ENCODE measurements at places on chromosomes 2 and 18.

DNA sequence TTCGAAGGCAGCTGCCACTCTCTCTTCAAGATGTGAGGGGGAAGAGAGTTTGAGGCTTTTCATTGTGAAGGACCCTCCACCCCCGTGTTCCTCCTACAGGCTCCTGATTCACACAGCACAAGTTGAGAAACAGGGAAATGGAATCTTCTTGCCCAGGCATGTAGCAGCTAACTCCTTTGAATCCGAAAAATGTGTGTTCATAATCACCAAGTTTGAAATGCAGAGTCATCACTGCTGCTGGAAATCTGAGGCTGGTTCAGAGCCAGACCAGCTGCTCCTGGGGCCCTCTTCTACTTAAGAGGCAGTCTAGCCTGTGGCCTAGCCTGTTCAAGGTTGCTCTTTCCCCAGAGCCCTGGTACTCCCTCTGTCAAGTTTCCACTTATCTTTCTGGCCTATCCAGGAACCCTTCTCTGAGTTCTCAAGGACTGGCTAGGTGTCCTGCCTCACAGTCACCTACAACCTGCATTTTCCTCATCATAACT, 166.4 kb downstream of the TMEM247 start:
- no peak for DNase-seq

GRCh38 chr2:238771639-238772038, 76.2 kb upstream of the TWIST2 start:
- DNase-seq, result no peak

GRCh38 chr2:239953418-239954061, 71.6 kb downstream of the NDUFA10 start:
- DNase-seq, result no peak

DNA sequence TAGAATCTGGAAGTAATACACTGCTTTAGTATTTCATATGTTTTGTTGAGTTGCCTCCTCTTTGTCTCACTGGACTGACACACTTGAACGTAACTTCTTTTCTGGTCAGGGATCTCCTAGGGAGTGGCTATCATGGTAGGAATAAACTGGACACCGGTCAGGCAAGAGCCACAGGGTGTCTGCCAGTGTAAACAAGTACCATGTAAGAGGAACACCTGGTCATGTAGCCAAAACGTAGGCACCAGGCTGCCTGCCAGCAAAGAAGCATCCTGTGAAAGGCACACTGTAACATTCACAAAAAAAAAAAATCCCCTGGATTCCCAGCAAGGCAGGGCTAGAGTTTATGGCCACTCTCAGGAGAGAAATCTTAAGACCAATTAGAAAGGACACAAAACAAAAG, 372.8 kb upstream of the RND3 start:
- no peak for DNase-seq

DNA sequence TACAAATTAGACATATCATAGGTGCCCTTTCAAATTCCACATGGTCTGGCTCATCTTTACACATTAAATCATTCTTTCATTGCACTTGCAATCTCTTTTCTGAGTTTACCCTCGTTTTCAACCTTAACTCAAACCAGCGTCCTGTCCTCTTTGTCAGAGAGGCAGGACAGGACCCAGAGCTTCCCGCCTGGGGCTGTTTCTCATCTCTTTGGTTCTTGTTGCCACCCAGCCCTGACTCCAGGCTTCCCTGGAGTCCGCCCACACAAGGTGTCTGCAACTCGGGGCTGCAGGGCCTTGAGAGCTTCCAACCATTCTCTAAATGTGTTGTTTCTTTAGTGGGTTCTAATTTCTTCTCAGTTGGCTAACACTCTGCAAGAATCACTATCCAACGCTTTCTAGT, 24.4 kb downstream of the RBMS1 start:
- no peak for DNase-seq

DNA sequence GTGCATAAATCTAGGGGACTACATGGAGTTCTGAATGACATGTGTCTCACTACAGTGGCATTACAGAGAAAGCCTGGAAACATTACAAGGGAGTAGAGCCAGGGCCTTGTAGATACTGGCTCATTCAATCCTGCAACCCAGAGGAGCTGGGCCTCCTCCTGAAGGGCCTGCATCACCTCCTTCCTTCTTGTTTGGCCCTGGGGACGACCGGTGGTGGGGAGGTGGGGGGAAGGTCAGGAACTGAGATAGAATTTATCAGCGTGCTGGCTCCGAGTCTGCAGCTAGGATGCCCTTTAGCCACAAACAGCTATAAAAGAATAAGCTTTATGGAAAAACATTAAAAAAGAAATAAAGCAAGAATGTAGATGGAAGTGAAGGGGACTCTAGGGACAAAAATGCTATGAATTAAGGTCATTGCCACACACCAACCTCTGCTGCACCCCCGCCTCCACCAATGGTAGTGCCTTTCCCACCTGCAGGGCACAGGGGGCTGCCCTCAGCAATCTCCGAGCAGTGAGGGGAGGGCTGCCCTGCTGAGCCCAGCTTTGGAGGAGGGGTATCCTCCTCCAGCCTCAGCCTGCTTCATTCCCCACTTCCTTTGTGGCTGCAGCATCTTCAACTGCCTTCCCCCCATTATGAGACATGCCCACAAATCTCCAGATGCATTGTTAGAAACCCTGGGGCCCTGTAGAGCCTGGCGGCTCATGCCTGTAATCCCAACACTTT, 149.0 kb downstream of the MSH2 start:
- no peak for DNase-seq

- DNase-seq, result no peak
Measured at GRCh38 chr2:8416849-8417832, 264.7 kb upstream of the ID2 start.

GRCh38 chr2:237011206-237011795, 74.4 kb upstream of the COPS8 start:
- no peak for DNase-seq

GRCh38 chr18:63141778-63142176, 177.8 kb downstream of the BCL2 start:
- DNase-seq, result no peak

- DNase-seq, result no peak
Measured at GRCh38 chr2:109185338-109185737, 56.3 kb downstream of the SH3RF3 start.

GRCh38 chr2:209956271-209956670, 46.2 kb upstream of the RPE start:
- DNase-seq, result no peak

- no peak for DNase-seq
Measured at GRCh38 chr2:168797286-168797655, 5.2 kb upstream of the NOSTRIN start.

GRCh38 chr18:76791106-76791505, 31.3 kb upstream of the ZNF236 start:
- DNase-seq, result no peak

DNA sequence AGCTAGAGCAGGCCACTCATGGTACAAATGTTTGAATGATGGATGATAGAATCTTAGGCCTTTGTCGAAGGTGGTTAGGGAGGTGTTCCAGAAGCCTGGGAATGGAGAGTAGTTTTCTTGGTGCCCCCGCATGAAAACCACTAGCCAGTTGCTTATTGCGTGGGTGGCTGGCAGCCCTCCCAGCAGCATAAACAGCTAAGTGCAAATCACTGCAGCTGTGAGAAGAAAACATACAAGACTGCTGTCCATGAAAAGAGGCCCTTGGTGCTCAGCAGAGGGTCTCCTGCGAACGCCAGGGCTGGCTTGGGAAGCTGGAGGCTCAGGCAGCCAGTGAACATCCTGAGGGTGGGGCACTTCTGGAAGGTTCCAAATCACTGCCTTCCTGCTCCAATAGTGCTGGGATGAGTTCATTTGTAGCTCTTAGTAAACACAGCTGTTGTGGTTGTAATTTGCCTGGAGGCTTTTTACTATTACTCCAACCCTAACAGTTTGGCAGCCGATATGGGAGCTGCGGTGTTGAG, 118.8 kb downstream of the MGAT5 start:
- peak; percentile 34 for DNase-seq

GRCh38 chr2:54619660-54620231, 103.7 kb upstream of the EML6 start:
- DNase-seq, result no peak

- DNase-seq, result no peak
Measured at GRCh38 chr2:109408043-109408335, 205.8 kb downstream of the SEPTIN10 start.

GRCh38 chr18:2776601-2777000, 70.2 kb upstream of the EMILIN2 start:
- DNase-seq, result no peak

GRCh38 chr2:73949802-73950201, 23.1 kb downstream of the DGUOK start:
- no peak for DNase-seq

DNA sequence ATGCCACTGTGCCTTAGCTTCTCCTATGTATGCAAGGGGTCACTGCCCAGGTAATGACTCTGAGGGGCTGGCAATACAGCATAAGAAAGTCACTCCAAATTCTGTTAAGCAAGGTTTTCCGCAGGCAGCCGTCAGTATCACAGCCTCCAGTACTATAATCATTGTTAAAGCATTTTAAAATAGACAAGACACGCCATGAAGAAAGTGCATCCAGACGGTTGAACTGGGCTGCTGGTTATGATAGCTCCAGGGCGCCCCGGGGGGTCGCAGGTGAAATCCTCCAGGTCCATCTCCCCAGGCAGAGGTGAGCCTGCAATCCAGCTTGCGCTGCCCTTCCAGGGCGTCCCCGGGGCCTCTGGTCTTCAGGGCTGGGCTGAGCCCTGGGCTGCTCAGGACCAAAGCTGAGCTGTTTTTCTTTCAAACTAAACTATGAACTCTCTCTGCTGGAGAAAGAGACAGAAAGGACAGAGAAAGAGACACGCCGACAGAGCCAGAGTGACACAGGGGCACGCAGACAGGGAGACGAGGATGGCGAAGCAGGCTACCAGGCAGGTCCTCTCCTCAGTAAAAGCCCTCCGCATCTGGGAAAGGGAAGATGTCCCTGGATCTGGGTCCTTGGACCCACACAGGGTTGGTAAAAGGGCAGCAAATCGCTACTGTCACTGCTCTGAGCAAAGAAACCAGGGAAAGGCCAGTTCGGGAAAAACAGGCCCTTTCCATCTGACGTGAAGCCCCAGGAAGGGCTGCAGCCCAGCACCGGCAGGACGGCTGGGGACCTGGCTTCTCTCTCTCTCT, 2.1 kb upstream of the TWIST2 start:
- DNase-seq, result no peak

DNA sequence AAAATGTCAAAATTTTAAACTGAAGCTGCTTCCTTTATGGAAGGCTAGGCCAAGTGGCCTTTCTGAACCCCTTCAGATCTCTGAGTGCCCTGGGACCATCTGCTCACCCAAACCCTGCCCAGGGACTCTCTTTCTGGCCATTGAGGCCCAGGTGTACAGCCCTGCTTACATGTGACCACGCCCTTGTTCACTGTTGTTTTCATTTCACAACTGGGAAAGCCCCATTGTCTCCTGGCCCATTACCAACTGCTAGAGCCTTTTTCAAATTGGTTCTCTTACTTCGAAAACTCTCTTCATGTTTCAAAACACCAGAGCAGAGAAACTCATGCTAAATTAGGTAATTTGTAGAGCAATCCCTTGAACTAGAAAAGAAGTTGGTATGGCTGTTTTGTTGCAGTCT, 219.5 kb upstream of the TANK start:
- DNase-seq, result no peak

DNA sequence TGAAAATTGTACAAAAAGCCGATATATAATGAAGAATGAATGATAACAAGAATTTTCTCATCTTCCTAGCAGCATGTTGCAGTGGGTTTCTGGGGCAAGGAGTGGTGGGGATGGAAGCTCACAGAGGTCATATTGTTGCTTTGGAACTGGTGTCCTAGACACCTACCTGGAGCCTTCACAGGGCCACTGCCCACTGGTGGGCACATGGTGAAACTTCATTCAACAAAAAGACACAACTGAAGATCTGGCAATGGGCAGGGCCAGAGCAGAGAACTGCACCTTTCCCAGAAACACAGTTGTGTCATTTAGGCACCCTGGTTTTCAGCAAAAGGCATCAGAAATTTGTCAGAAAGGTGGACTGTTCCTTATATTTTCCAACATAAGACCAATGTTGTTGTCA, 115.3 kb downstream of the FHOD3 start:
- DNase-seq, result no peak

GRCh38 chr18:31857526-31858106, 85.3 kb downstream of the TRAPPC8 start:
- DNase-seq, result no peak

DNA sequence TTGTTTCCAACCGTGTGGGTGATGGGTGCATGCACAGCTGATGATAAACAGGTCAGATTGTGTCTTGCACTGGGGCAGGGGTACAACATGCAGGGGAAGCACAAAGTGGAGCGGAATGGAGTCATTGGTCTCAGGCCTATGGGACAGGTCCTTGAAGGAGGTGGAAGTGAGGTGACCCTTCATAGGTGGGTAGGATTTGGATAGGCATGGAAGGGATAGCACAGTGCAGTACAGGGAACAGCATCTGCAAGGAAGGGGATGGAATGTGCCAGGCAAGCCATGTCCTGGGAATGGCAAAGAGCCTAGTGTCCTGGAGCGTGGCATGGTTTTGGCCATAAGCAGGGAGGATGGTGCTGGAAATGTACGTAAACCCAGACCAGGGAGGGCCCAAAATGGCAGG, 143.9 kb downstream of the CAPN13 start:
- DNase-seq, result no peak

DNA sequence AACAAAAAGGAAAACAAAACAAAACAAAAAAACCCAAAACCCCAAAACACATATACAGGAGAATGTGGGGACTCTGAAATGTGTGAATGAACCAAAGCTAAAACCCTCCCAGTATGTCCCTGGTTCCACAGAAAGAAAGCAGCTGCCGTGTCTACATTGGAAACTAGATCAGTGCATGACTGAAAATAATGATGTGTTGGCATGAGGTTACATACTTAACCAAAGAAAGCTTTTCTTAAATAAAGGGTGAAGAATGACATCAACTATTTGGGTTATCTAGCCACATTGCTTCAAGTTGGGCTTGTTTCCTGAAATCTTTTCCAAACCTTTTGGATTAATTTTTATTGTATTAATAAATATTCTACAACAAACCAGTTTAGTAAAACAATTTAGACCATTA, 91.9 kb upstream of the FN1 start:
- DNase-seq, result no peak

DNA sequence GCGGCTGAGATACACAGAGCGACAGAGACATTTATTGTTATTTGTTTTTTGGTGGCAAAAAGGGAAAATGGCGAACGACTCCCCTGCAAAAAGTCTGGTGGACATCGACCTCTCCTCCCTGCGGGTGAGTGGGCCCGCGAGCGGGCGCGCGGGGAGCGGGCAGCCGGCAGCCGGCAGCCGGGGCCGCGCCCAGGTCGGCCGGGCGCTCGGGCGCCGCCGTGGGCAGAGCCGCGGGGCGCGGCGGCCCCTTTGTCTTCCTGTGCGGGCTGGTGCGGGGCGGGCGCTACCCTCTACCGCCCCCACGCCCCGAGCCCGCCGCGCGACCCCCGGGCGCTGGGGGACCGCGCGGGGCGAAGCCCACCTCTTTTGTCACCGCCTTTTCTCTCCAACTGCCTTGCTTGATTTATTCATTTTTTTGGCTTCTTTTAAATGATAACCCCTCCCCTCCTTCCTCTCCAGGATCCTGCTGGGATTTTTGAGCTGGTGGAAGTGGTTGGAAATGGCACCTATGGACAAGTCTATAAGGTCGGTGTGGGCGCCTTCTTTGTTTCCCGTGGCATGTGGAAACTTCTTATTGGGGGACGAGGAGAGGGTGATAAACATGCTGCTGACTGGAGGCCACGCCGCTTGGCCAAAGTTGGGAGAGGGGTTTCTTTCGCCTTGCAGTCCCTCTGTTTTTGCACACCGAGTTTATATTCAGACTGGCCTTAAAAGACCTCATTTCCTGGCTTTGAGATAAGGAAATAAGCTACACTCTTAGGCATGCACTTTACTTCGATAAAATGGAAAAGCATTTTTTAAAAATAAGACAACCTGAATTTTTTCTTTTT, 722 bp downstream of the MAP4K4 start:
- no peak for DNase-seq

GRCh38 chr2:157839162-157839801, 36.8 kb downstream of the ACVR1 start:
- DNase-seq, result no peak
